ENCODE measurements at places on chromosomes 3 and 15.
A peak's percentile ranks its signal among the peaks of the same experiment; 100 is the strongest.

- no peak for DNase-seq
Measured at GRCh38 chr3:176431038-176431418, 766.3 kb downstream of the TBL1XR1 start.

DNA sequence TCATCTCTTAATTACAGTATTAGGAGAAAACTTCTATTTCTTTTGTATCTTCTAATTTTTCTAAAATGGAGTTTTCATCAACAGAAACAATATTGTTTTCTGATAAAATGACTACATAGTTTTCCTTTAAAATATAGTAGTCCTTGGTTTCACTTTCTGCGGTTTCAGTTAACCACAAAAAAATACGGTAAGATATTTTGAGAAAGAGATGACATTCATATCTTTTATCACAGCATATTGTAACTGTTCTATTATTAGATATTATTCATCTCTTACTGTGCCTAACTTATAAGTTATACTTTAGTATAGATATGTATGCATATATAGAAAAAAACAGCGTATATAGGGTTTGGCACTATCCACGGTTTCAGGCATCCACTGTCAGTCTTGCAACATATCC, 2.3 kb downstream of the B4GALT4 start:
- DNase-seq, result no peak

GRCh38 chr15:41872166-41872747, 21.6 kb downstream of the SPTBN5 start:
- no peak for DNase-seq

DNA sequence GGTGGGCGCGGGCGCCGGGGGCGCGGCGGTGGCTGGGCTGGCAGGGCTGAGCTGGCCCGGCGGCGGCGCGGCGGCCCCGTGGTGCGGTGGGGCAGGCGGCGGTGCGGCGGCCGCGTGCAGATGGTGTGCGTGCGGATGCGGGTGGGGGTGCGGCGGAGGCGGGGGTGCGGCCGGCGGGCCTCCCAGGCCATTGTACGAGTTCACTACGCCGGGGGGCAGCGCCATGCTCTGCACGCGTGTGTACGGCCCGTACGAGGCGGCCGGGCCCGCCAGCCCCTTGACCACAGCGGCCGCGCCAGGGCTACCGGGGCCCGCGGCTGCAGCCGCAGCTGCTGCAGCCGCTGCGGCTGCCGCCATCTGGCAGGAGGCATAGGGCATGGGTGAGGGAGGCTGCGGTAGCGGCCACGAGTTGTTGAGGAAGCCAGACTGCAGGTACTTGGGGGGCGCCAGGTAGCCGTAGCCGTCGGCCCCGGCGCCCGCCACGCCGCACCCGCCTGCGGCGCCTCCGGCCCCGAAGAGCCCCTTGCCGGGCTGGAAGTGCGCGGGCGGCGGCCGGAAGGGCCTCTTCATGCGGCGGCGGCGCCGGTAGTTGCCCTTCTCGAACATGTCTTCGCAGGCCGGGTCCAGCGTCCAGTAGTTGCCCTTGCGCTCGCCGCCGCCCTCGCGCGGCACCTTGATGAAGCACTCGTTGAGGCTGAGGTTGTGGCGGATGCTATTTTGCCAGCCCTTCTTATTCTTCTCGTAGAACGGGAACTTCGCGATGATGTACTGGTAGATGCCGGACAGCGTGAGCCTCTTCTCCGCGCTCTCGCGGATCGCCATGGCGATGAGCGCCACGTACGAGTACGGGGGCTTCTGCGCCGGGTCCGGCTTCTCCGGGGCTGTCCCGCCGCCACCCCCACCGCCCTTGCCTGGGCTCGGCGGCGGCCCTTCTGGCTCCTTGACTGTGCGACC, 951 bp downstream of the FOXL2 start:
- DNase-seq, result no peak

DNA sequence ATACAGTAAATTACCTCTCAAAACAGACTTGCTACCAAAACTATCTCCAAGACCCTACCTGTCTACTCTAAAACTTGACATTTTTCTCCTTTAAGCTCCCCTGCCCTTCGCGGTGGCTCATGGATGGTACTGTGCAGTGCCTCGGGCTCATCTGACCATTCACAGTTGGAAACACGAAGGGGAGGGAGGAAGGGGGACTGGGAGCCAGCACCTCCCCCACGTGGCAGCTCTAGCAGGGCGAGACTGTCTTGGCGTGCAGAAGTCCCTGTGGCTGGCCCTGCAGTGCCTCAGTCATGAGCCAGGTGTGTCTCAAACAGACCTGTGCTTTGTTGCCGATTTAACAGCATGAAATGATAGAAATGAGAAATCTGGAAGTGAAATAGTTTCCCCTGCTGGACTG, 372.0 kb downstream of the GABRG3 start:
- no peak for DNase-seq

- no peak for DNase-seq
Measured at GRCh38 chr15:36943508-36944361, 156.6 kb downstream of the MEIS2 start.

DNA sequence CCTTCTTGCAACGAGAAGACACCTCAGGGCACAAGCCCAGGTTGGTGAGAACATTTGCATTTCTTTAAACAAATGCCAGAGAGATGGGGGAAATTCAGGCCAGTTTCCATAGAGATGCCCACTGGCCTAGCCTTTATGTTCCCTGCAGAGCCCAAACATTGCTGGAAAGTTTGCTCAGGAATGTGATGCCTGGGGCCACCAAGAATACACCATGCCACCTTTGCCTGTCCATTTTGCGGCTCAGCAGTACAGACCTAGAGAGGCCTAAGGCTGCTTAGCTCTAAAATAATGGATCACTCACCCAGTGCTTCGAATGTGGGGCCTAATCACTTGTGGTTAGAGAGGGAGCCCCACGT, 210.0 kb downstream of the RPLP1 start:
- DNase-seq, result no peak

DNA sequence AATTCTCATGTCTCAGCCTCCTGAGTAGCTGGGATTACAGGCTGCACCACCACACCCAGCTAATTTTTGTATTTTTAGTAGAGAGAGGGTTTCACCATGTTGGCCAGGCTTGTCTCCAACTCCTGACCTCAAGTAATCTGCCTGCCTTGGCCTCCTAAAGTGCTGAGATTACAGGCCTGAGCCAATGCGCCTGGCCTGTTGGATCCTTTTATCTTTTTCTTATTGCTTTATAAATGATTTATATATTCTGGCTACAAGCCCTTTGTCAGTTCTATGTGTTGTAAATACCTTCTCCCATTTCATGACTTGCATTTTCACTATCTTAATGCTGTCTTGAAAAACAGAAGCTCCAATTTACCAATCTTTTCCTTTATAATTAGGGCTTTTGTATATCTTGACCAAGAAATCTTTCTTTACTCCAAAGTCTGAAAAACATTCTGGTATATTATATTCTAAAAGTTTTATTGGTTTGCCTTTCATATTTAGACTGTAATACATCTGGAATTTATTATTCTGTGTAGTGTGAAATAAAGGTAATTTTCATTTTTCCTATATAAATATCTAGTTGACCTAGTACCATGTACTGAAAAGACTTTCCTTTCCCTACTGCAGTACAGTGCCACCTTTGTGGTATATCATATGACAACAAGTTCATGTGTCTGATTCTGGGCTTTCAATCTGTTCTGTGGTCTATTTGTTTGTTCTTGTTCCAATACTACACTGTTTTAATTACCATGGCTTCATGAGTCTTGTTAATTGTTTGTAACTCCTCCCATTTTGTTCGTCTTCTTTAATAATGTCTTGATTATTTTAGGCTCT, 52.9 kb upstream of the RNU6-1 start:
- DNase-seq, result no peak

DNA sequence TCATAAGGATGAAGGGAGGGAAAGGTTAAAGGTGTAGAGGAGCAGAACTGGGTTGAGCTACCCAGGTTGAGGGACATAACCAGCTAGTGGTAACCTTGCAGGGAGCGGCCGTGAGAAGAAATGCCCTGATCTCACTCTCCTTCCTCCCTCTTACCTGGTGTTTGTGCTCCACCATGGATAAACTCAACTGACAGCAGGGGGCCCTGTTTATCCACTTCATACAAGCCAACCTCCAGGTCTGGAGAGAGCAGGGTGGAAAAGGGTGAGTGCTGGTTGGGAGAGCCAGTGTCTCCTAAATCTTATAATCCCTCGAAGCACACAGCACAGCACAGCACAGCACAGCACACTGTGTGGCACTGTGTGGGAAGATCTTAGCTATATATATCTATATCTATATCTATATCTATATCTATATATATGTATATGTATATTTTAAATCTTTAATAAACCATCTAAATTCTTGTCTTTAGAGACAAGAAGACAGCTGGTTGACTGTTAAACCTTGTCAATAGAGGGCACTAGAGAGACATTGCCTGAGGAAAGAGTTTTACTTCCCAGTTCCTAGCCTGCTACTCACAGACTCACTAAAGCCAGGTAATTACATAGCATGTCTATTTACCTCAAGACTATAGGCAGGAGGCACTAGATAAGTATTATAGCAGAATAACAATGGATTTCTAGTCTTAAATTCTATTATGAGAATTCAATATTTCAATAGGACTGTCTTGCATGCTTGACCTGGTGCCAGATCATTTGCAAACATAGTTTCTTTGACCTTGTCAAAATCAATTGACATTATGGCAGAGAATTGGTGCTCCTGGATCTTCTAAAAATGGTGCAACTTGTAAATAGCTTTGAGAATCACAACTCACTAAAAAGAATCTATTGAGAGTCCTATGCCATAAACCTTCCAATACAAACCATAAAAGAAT, 21.7 kb upstream of the FMN1 start:
- DNase-seq, result no peak

DNA sequence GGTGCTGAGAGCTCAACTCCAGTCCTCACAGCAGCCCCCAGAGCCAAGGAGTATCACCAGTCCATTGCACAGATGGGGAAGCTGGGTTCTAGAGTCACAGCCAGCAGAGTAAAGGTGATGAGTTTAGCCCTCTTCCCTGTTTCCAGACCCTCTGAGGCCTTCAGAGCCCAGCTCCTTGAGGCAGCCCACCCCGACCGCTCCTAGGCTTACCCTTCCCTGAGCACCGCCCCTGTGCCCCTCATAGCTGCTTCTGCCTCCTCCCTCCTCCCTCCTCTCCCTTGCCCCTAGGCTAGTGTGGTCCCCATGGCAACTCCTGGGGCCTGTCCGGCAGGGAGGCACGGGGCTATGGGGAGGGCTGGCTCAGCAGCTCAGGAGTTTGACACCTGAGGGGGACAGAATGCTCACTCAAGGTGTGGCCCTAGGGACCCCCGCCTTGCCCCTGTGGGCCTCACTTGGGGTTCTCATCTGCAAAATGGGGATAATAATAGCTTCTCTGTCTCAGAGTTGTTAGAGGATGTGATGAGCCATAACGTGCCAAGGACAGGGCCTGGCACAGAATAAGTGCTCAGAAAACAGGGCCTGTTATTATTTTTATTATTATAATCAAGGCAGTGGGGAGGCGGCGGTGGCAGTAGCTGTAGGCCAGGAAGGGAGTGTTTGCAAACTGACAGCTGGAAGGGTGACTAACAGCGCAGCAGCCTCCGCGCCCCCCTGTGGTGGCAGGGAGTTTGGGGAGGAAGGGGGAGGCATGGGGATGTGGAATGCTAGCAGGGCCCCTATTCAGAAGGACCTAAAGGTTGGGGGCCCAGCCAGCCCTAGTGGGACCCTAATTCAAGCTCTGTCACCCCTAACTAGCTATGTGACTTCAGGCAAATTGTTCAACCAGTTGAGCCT, 11.5 kb downstream of the CSK start:
- peak; percentile 63 for DNase-seq

DNA sequence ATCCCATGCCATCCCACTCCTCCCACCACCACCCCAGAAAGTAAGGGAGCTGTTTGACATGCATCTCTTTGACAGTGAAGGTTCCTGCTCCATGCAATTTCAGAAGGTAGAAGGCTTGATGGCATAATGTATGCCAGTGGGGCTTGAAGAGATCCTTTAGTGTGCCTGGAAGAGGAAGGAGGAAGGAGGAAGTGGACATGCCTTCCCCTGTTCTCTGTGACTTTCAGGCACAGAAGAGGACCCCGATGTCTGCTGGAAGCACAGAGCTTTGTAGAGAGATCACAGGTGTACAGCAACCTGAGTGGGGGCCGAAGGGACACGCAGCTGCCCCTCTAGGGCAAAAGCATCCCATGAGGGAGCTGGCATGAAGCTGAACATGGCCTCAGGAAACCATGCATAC, 171.6 kb downstream of the CD47 start:
- DNase-seq, result no peak

DNA sequence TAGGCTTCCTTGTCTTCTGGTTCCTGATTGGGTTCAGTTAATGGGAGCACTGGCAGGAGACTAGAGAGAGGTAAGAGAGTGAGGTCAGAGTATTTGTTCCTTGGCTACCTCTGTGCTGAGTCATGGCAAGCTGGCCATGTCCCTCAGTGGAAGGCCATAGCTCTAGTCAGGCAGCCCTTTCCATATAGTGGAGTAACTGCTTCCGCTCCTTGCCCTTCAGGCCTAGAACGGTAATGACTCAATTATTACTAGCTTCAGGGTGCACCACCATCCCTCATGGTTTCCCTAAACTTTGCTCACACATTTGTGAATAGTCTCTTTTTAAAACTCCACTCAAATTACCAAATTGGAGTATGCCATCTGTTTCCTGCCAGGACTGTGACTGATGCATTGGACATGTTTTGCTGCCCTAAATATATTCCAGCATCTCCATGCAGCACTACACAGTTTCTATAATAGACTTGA, 10.5 kb upstream of the ANO10 start:
- no peak for DNase-seq

All from stimulated activated CD4-positive, alpha-beta T cell treated with anti-CD3 and anti-CD28 coated beads, Interleukin-15, amount 100 ng/mL, for 1 hour (primary cell).